Colonic mucosa (tissue), 4 donors: ENCODE measurements at places on chromosomes 3 and 15.

- no peaks in the 10 kb centered on the region for H3K36me3 ChIP-seq
- H3K27me3 ChIP-seq: no peaks in the 10 kb centered on the region
- DNase-seq: no peak
- no peak overlapping the region for H3K27ac ChIP-seq
Measured at GRCh38 chr3:146899171-146899570, 294.0 kb upstream of the PLSCR5 start.

- H3K27me3 ChIP-seq: no peaks in the 10 kb centered on the region
- no peak overlapping the region for H3K27ac ChIP-seq
- no peak for DNase-seq
- H3K4me1 ChIP-seq: no peaks in the 10 kb centered on the region
- H3K4me3 ChIP-seq: no peak overlapping the region
- no peaks in the 10 kb centered on the region for H3K36me3 ChIP-seq
Measured at GRCh38 chr3:195054311-195054710, 216.6 kb downstream of the XXYLT1 start.

- peak within 1 kb of the TSS; percentile 11 for H3K27ac ChIP-seq
- no peaks in the 10 kb centered on the region for H3K27me3 ChIP-seq
- H3K36me3 ChIP-seq: no peaks in the 10 kb centered on the region
- H3K4me3 ChIP-seq: peak within 1 kb of the TSS; percentile 31
- no peaks in the 10 kb centered on the region for H3K4me1 ChIP-seq
Measured at GRCh38 chr3:72887705-72888545, at the start of gene GXYLT2. Gene GXYLT2 (plus strand): TSS chr3:72888046. CDS start chr3:72888234, 188 bp downstream.

GRCh38 chr3:158666416-158666815, 6.0 kb downstream of the LXN start:
- no peak for DNase-seq
- no peak overlapping the region for H3K4me3 ChIP-seq

- no peak overlapping the region for H3K4me3 ChIP-seq
- DNase-seq: no peak
- no peak overlapping the region for H3K27ac ChIP-seq
- no peaks in the 10 kb centered on the region for H3K36me3 ChIP-seq
- no peaks in the 10 kb centered on the region for H3K4me1 ChIP-seq
- H3K27me3 ChIP-seq: no peaks in the 10 kb centered on the region
Measured at GRCh38 chr15:48025118-48025517, 95.7 kb upstream of the SLC24A5 start.

- DNase-seq: no peak
- H3K4me1 ChIP-seq: no peaks in the 10 kb centered on the region
- no peak overlapping the region for H3K27ac ChIP-seq
- no peak overlapping the region for H3K4me3 ChIP-seq
- H3K27me3 ChIP-seq: no peaks in the 10 kb centered on the region
- H3K36me3 ChIP-seq: no peaks in the 10 kb centered on the region
Measured at GRCh38 chr3:117463276-117464115, 753.9 kb downstream of the TUSC7 start.

DNA sequence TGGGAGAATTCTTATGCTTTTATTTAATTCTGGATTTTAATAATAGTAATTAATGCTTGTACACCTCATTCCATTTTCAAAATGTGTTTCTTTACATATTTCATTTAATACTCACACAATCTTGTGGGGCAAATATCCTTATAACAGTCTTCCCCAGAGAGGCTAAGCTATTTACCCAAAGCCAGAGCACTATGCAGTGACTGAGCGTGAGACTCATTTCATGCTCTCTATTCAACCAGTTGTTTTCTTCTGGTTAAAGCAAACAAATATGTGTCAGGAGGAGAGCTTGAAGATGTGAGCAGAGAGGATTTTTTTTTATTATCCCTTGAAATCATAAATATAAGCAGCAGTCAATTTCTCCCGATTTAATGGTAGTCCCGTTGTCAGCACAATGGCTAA, 548.3 kb upstream of the TBL1XR1 start:
- H3K36me3 ChIP-seq: no peaks in the 10 kb centered on the region
- H3K4me1 ChIP-seq: no peaks in the 10 kb centered on the region
- no peak for DNase-seq

- no peaks in the 10 kb centered on the region for H3K27me3 ChIP-seq
- DNase-seq: no peak
- no peak overlapping the region for H3K27ac ChIP-seq
Measured at GRCh38 chr15:43943511-43943910, 116.7 kb downstream of the WDR76 start.

DNA sequence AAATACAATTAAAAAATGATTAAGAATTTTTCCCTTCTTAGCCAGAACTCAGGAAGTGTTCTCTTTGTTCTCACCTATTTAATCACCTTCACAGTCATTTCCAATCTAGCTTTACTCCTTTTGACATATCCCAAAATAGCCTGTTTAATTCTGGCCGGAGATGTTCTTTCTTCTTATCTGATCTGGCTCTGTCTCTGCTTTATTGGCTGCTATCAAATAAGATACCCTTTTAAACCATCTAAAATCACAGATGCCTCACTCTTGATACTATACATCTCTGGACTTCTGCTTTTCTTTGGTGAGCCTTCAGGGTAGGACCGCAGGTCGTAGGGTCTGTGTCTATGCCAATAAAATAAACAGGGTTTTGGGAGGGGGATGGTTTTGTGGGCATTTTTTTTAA, 319.2 kb upstream of the SEMA6D start:
- no peaks in the 10 kb centered on the region for H3K36me3 ChIP-seq
- no peaks in the 10 kb centered on the region for H3K4me1 ChIP-seq
- no peaks in the 10 kb centered on the region for H3K27me3 ChIP-seq
- no peak overlapping the region for H3K4me3 ChIP-seq

GRCh38 chr3:104989878-104990277, 376.8 kb upstream of the ALCAM start:
- no peak overlapping the region for H3K27ac ChIP-seq
- no peaks in the 10 kb centered on the region for H3K4me1 ChIP-seq

DNA sequence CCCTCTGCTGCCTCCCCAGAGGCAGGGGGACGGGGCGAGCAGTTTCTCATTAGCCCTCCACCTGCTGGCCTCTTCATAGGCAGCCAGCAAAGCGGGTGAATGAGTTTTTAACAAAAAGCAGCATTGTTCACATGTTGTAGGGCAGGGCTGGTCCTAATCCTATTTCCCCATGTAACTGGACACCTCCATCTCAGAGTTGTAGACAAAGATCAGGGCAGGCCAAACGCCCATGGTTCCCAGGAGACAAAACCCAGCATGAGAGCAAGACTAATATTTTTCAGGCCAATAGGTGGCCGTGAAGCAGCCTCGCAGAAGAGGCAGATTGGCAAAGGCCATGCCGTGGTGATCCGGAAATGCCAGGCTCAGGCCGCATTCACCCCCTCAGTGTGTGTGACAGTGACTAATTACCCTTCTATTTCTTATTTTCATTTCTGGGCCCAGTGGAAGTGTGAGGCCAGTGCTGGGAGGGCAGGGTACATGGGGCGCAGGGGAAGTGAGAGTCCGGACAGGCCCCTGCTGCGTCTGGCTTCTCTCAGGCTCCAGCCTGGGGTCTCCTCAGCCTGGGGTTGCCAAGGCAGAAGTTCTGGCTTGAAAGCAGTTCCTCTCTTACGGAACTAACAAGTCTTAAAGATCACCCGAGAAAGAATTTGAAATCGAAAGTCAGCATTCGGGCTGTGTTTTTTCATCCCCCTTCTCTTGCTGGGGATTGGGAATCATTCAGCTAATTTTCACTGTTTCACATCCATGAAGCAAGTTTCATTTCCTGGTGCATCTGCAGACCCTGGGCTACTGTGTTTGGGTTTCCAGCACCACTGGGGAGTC, 64.8 kb downstream of the BOC start:
- peak overlapping the region; percentile 47 for H3K27ac ChIP-seq
- H3K4me3 ChIP-seq: no peak overlapping the region
- H3K4me1 ChIP-seq: no peaks in the 10 kb centered on the region
- DNase-seq: no peak
- no peaks in the 10 kb centered on the region for H3K36me3 ChIP-seq

GRCh38 chr3:60095516-60095915, 1045.7 kb upstream of the CFAP20DC start:
- H3K27me3 ChIP-seq: no peaks in the 10 kb centered on the region
- H3K4me3 ChIP-seq: no peak overlapping the region
- no peaks in the 10 kb centered on the region for H3K36me3 ChIP-seq
- H3K27ac ChIP-seq: no peak overlapping the region
- no peak for DNase-seq

DNA sequence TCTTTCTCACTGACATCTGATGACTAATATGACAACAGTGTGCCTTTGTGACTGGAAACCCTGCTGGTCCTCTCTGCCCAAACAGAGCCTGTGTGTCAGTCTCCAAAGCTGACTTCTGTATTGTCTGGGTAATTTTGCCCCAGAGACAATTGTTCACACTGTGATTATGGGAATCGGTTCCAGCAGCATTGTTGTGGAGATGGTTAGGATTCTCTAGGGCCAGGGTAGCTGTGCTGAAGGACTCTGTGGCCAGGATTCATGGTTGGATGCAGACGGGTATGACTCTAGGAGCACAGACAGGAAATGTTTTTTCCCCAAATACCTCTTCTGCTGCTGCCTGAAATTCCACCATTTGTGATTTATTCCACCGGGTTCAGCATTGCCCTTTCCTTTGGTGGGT, 57.5 kb upstream of the ITGA11 start:
- H3K27me3 ChIP-seq: no peaks in the 10 kb centered on the region
- no peak for DNase-seq
- no peaks in the 10 kb centered on the region for H3K4me1 ChIP-seq
- no peak overlapping the region for H3K27ac ChIP-seq
- no peaks in the 10 kb centered on the region for H3K36me3 ChIP-seq
- no peak overlapping the region for H3K4me3 ChIP-seq

DNA sequence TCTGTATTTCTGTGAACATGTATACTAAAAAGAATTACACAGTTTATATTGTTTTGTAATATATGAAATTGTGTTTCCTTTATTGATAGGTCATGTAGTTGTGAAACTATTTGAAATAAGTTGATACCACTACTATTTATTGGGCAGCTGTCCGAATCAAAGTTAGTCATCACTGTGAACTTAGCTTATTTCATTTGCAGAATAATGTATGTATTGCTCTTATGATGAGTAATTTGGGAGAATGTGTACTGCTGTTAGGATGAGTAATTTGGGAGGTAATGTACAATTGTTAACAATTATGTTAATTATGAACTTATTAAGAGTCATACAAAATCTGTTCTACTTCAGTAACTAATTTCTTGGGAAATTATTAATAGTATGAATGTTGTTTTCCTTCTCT, 22.2 kb downstream of the FXR1 start:
- no peaks in the 10 kb centered on the region for H3K27me3 ChIP-seq
- no peak overlapping the region for H3K4me3 ChIP-seq
- no peak overlapping the region for H3K27ac ChIP-seq
- peaks cover 4% of the 10 kb centered on the region for H3K36me3 ChIP-seq

DNA sequence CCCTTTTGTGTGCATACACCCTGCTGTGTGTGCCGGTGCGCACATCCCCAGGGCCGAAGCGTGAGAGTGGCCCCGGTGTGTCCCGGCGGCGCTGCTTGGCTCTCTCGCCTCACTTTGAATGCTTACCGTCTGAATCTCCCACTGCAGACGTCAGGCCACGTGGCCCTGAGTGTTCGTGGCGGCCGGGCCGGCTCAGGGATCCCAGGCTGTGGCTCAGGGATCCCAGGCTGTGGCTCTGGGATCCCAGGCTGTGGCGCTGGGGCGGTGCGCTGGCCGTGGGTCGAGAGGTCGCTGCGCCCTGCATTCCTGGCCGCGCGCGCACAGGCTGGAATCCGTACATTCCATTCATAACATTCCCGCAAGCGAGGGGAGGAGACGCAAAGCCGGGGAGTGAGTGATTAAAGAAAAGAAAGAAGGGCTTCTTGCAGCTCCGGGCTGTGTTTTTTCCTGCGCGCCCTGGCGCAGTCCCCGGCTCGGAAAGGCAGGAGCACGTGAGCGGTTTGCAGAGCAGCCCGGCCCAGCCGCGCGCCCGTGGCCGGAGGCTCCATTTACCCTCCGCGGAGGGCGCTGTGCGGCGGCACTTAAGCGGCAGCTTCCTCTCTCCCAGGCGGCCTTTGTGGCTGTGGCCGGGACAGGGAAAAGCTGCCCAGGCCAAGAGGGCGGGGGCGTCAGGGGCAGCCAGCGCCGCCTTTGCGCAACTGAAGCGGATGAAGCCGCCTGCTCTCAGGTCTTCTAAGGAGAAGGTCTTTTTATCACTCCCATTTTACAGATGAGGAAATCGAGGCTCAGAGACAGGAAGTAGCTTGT, 87.0 kb upstream of the ALDH1L1 start:
- H3K27ac ChIP-seq: no peak overlapping the region
- H3K4me3 ChIP-seq: peak overlapping the region; percentile 6
- H3K36me3 ChIP-seq: no peaks in the 10 kb centered on the region
- peaks cover 14% of the 10 kb centered on the region for H3K27me3 ChIP-seq
- no peaks in the 10 kb centered on the region for H3K4me1 ChIP-seq
- DNase-seq: peak; percentile 25

DNA sequence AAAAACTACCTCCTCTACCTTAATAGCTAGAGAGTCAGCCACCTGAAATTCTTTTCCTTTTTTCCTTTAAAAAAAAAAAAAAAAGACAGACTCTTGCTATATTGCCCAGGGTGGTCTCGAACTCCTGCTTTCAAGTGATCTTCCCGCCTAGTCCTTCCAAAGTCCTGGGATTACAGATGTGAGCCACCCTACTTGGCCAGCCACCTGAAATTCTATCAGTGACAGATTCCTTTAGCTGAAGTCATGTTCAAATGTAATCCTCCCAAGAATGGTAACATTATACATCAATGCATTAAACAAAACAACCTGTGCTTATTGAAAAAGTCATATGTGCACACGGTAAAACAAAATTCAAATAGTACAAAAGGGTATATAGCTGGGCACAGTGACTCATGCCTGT, 51.8 kb upstream of the ATOSA start:
- H3K4me1 ChIP-seq: no peaks in the 10 kb centered on the region
- H3K27me3 ChIP-seq: no peaks in the 10 kb centered on the region
- DNase-seq: no peak
- no peak overlapping the region for H3K27ac ChIP-seq
- no peak overlapping the region for H3K4me3 ChIP-seq

- no peak for DNase-seq
- H3K4me1 ChIP-seq: no peaks in the 10 kb centered on the region
- H3K27ac ChIP-seq: no peak overlapping the region
- no peaks in the 10 kb centered on the region for H3K36me3 ChIP-seq
Measured at GRCh38 chr3:19232566-19232965, 84.3 kb downstream of the KCNH8 start.

DNA sequence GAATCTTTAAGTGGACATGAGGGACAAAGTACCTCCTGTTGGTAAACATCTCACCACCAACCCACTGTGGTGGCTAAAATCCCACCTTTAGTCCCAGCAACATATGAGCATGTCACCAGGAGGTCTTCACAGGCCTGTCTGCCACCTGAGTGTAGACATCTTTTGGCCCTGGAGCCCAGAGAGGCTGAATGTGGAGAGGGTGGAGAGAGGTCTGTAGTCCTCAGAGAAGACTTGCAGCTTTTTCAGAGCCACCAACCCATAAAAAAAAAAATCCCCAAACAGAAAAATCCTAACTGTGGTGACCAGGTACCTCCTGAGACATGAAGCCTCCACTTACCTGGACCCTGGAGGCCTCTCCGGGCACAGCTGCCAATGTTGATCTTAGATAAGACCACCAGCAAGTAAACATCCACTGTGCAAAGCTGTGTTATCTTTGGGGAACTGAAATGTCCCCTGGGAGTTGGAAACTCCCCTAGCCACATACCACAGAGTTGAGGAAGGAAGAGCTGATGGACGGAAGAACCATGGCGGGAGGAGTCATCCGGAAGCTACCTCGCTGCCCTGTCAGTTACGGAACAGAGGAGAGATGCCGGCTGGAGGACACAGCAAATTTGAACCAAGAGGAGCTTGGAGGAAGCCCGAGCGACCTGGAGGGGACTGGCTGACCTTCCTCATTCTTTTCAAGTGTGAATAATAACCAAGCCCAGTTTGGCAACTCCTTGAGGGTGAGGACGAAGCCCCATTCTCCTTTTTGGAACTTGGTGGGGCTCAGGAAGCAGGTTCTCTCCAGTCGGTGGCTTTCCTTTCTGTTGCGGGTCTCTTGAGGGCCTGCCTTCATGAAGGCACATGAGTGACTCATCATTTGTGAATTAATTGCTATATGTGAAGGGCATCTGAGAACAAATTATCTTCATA, at the start of gene GHRL:
Gene GHRL (minus strand): TSS at position 443 of the 915 bp plus-strand sequence. CDS start 2,767 bp downstream, outside the sequence.
- no peaks in the 10 kb centered on the region for H3K27me3 ChIP-seq
- no peaks in the 10 kb centered on the region for H3K36me3 ChIP-seq
- no peak within 1 kb of the TSS for H3K4me3 ChIP-seq
